ENCODE measurements at places on chromosomes 1 and 21. TPM values are rescaled to one million over a fixed set of nuclear protein-coding genes. Genes with fewer than 3 reads are reported as not detected.

The RIPPLY3 gene
- not detected for polyA plus RNA-seq

The MSH4 gene
- polyA plus RNA-seq: not detected

The CD244 gene
- polyA plus RNA-seq: 0.67 TPM

The CLEC20A gene
- 0.10 TPM for polyA plus RNA-seq

The OR14K1 gene
- polyA plus RNA-seq: not detected
